ENCODE measurements at places on chromosomes 3 and 15.

- no peak for DNase-seq
These were observed 2.6 kb downstream of the PPM1M start for GRCh38 chr3:52248165-52248541.

- DNase-seq, result no peak
These were observed 7.7 kb downstream of the CLDN11 start for GRCh38 chr3:170426240-170426797.

DNA sequence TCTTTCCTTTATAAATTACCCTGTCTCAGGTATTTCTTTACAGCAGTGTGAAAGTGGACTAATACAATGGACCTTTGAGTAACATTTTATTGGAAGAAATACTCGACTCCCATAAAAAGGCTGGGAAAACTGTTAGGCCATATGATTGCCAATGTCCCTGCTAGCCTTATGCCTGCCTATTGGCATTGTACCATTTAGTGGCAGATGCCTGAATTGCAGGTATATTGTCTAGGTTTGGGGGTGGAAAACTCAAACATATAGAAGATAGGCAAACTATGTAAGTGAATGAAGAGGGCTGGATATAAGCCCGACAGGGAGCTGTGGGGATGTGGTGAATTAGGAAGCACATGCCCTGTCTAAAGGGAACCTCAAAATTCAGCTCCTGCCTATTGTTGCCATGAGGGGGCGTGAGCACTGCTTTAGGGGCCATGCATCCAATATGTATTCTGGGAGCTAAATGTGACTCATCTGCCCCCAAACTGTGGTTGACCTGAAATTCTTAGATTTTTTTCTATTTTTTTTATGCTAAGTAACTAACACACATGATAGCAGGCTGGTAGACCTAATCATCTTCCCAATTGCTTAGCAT is 65.2 kb upstream of the TRA2B start:
- DNase-seq, result no peak

GRCh38 chr3:30657914-30658313 is 51.5 kb downstream of the TGFBR2 start:
- no peak for DNase-seq

DNA sequence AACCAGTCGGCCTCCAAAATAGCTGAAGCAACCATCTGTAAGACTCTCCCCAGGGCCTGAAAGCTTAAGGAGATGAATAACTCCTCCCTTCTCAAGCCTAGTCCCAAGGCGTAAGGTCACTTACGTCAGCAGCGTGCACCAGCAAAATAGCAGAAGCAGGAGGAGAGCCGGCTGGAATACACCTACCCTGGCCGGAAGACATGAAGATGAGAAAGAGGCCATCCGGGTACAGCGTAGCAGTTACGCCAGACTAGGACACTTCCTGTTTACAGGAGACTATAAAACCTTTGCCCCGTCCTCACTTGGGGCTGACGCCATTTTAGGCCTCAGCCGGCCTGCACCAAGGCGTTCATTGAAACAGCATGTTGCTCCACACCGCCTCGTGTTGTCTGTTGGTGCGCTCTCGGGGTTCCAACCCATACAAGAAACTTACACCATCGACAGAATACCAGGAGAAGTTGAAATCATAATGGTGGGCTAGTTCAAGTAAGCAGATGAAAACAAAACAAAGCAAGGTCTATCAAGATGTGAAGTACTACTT is 2.5 kb downstream of the CFAP92 start:
- DNase-seq, result no peak

- DNase-seq, result no peak
These were observed 99.0 kb downstream of the ANO10 start for GRCh38 chr3:43522727-43523362.

GRCh38 chr3:127444761-127445160 is 145.8 kb downstream of the TPRA1 start:
- DNase-seq, result peak; percentile 2

- DNase-seq, result no peak
These were observed 79.4 kb downstream of the LPP start for GRCh38 chr3:188233320-188233719.

DNA sequence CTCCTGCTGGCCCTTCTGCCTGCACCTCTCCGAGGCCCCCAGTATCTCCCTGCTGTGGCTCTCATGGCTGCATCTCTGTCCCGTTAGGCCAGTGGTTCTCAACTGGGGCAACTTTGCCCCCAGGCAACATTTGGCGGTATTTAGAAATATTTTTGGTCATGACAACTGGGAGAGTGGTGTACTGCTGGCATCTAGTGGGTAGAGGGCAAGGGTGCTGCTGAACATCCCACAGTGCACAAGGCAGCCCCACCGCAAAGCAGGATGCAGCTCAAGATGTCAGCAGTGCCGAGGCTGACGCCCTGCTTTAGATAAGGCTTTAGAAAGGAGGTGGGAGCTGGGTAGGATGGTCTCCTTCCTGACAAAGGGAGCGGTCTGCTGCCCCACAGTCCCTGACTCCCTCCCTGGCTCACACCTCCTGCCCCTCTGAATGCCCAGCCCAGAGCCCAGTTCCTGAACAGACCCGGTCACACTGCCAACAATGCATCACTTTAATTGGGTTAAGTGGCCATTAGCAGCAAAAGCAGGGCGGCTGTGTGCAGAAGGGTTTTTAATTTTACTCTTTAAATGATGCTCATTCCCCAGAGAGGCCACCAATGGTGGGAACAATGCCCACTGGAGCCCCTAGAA is 68.8 kb upstream of the TMEM115 start:
- no peak for DNase-seq

DNA sequence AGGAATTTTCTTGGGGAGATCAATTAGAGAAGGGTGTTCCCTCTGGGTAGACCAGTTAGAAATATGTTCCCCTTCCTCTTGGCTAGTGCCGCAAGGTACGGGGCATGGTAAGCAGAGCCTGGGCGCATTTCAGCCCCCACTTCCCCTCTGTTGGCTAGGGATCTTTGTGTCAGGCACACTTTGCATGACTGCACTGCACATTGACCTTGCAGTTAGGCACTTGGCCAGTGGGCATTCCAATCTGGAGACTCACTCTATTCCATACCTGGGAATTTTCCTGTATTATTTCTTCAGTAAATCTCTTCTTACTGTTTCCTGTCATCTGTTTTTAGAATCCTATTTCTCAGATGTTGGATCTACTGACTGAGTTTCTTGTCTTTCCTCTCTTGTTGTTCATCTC is 30.0 kb upstream of the CACNA1D start:
- DNase-seq, result no peak

GRCh38 chr3:99419116-99419515 is 219.3 kb upstream of the COL8A1 start:
- DNase-seq, result no peak

- DNase-seq, result no peak
These were observed 88.4 kb upstream of the RASGRP1 start for GRCh38 chr15:38652998-38653397.

DNA sequence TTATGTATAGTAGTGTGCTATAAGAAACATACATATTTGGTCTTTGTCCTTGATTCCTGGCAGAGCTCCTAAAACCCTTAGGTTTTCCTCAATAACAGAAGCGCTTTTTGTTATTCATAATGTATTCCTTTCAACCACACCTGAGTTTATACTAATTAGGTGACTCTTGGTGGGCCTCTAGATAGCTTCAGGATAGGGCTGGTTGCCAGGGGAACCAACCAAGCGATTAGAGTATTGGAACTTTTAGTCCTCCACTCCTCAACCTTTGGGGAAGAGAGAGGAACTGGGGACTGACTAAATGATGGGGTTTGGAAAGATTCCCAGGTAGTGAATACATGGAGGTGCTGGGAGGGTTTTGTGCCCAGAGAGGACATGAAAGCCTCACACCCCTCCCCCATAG is 24.6 kb downstream of the TMCC1 start:
- DNase-seq, result no peak

DNA sequence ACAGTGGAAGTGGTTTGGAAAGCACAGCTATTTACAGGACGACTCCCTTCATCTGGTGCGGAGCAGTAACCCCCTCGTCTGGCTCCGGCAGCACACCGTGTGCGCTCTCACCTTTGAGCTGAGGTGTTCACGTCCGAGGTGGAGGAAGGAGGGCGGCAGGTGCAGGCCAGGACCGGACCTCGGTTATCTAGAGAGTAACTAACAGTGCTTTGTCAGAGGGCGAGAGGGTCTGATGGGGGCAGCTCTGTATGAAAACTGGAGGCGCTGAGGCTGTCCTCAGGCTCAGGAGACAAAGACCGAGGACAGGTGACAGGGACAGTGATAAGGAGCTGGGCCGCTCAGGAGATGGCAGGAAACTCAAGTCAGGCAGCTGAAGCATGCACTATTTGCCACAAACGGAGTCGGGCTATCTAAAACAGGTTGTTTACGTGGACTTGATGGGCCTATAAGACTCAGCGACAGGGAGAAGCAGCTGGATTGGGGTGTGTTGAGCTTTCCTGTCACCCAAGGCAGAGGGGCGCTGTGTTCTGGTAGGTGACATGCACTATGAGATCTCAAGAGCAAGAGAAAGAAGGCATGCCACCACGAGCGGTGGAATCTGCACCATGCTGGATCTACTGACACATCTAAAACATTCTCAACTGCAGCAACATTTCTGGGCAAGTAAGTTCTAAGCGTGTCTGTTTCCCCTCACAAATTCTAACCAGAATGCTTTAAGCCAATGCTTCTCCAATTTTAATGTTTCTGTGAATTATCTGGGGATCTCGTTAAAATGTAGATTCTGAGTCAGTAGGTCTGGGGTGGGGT is 155.2 kb downstream of the XXYLT1 start:
- no peak for DNase-seq

All from left ventricle myocardium inferior (tissue), 1 donor.